ENCODE measurements at places on chromosomes 1 and 21. TPM values are rescaled to one million over a fixed set of nuclear protein-coding genes. Genes with fewer than 3 reads are reported as not detected.

CD52 gene
- polyA plus RNA-seq: 1.6 TPM

GRCh38 chr21:41507521-41508414 lies at the start of gene TMPRSS2:
Gene TMPRSS2 (minus strand): TSS chr21:41508158. CDS start chr21:41498133, 10,025 bp downstream.
- H3K36me3 ChIP-seq: no peaks in the 10 kb centered on the region
- H3K27ac ChIP-seq: no peak within 1 kb of the TSS
- DNase-seq: no peak
- H3K27me3 ChIP-seq: peaks cover 61% of the 10 kb centered on the region

DNA sequence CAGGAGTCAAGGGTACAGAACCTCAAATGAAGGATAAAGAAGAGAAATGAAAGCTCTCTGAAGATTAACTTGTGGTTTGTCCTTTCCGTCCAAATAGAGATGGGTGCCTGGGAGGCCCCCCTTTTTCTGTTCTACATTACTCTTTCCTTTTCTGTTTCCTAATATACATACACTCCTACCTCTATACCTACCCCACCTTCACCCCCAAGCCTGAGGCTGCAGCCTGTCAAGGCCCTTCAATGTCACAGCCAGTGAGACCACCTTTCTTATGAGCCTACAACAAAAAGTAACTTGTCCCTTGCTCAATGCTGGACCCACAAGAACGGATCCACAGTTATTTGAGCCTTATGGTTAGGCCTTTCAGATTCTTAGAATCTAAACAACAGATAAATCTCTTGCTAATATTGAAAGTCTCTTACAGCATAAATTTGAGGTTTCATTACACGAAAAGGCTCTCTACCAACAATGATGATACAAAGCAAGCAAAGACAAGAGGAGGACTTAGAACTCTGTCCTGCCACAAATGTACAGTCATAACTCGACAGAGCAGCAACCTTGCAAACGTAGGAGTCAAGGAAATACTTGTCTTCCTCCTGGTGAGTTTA lies 4.1 kb upstream of the TRAF3IP3 start:
- 0 out of 2 replicates have a peak, but pooled peaks cover 3% of the 10 kb centered on the region for H3K27me3 ChIP-seq
- H3K4me3 ChIP-seq: no peak overlapping the region
- H3K36me3 ChIP-seq: no peaks in the 10 kb centered on the region

DNA sequence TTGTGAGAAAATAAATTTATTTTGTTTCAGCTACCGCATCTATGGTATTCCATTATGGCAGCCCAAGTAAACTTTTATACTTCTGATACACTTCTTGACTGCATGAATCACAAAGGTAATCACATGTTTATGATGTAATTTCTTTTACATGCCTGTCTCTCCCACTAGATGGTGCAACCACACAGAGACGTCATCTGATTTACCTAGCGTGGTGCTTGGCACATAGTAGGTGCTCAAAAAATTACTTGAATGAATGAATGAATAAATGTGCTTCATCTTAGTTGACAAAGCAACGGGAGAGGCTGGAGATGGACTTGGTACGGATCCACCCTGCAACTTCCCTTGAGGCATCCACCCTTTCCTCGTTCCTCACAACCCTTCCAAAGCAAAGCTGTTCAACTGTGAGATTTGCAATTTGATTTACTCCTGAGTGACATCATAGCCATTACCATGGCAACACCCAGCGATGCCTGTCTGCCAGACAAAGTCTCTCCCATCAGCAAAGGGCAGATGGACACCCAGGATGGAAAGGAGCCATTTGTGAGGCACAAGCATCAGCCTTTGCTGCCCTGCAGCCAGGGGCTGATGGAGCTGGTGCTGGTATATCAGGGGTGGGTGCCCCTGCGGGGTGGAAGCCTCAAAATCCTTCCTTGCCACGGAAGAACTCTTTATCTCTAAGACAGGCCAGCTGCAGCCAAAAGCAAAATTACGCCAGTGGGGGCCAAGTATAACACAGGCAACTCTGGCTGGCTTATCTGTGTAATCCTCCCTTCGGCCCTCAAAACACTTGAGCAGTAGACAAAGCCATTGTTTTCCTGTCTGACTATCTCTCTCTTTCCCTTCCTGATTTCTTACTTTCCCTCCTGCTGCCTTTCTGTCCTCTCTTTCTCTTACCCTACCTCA lies 18.9 kb upstream of the VWA5B1 start:
- H3K27ac ChIP-seq: no peak overlapping the region
- H3K4me3 ChIP-seq: no peak overlapping the region
- H3K4me1 ChIP-seq: peaks cover 2% of the 10 kb centered on the region
- H3K36me3 ChIP-seq: no peaks in the 10 kb centered on the region

DNA sequence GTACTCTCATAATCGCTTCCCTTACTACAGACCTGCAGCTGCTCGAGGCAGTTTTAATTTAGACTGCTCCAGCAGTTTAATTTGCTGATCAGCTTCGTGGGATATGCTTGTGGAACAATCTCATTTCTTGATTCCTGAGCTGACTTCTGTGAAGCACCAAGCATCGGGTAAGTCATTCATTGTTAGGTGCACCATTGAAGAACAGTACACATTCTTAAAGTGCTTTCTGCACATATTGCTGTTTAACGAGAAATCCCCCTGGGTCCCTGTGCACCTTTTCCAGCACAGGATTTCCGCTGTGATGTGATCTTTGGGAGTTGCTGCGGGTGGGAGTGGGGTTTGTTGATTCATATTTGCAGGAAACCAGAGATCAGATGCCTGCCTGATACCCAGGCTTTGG lies 9.1 kb downstream of the GALNT2 start:
- H3K36me3 ChIP-seq: peaks cover 6% of the 10 kb centered on the region
- no peak overlapping the region for H3K4me3 ChIP-seq
- H3K27ac ChIP-seq: no peak overlapping the region
- H3K4me1 ChIP-seq: peaks cover 37% of the 10 kb centered on the region
- DNase-seq: no peak

DNA sequence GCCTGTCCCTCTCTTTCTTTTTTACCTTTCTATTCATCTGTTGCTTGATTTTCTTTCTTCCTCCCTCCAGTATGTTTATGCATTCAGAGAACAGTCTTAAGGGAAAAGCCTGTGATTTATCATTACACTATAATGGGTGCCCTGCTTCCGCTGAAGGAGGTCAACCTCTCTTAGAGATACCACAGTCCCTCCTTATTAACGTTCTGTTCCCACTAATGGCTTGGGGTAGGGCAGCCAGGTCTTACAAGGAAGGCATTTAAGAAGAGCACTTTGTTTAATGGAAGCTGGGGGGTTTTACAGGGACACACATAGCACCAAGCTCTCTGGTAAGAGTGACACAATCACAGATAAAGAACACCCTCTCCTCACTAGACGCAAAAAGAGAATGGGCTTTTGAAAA lies 523.5 kb downstream of the NUF2 start:
- no peak for DNase-seq
- no peaks in the 10 kb centered on the region for H3K4me1 ChIP-seq
- no peaks in the 10 kb centered on the region for H3K27me3 ChIP-seq
- no peak overlapping the region for H3K4me3 ChIP-seq

GRCh38 chr1:210371916-210372315 lies 43.2 kb downstream of the HHAT start:
- no peak overlapping the region for H3K27ac ChIP-seq
- H3K4me1 ChIP-seq: peaks cover 11% of the 10 kb centered on the region
- no peak overlapping the region for H3K4me3 ChIP-seq
- DNase-seq: no peak
- no peaks in the 10 kb centered on the region for H3K36me3 ChIP-seq
- H3K27me3 ChIP-seq: 0 out of 2 replicates have a peak, but pooled peaks cover 2% of the 10 kb centered on the region

SAMD11 gene
- polyA plus RNA-seq: 31.9 TPM

DNA sequence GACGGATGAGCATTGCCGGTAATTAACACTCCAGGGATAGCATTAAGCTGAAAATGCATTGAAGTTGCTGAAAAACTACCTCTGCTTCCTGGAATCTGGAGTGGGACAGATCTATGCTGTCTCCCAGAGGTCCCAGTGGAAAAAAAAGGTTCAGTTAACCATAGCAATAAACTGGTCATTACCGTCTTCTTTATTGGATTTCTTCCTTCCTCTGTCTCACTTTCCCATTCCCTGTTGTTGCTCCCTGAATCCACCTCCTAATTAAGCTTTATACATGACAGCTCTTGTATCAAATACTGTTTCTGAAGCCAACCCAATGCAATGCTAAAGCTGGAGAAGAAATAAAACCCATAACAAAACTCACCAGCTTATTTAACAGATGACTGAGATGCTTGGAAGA lies 1805.9 kb downstream of the NCAM2 start:
- no peaks in the 10 kb centered on the region for H3K36me3 ChIP-seq
- H3K4me1 ChIP-seq: no peaks in the 10 kb centered on the region
- H3K27ac ChIP-seq: no peak overlapping the region
- H3K4me3 ChIP-seq: no peak overlapping the region

- no peaks in the 10 kb centered on the region for H3K27me3 ChIP-seq
- no peak overlapping the region for H3K4me3 ChIP-seq
- H3K36me3 ChIP-seq: no peaks in the 10 kb centered on the region
- no peak for DNase-seq
Measured at GRCh38 chr1:115648717-115649691, 7.2 kb downstream of the VANGL1 start.

GRCh38 chr1:209748620-209749019 lies 7.2 kb upstream of the TRAF3IP3 start:
- H3K27ac ChIP-seq: no peak overlapping the region
- no peak for DNase-seq
- H3K36me3 ChIP-seq: no peaks in the 10 kb centered on the region
- H3K4me1 ChIP-seq: no peaks in the 10 kb centered on the region
- 0 out of 2 replicates have a peak, but pooled peaks cover 1% of the 10 kb centered on the region for H3K27me3 ChIP-seq
- no peak overlapping the region for H3K4me3 ChIP-seq

GRCh38 chr1:156616463-156616862 lies 2.8 kb upstream of the HAPLN2 start:
- peaks cover 62% of the 10 kb centered on the region for H3K27me3 ChIP-seq
- no peaks in the 10 kb centered on the region for H3K36me3 ChIP-seq
- peak; percentile 45 for DNase-seq
- H3K4me1 ChIP-seq: peaks cover 4% of the 10 kb centered on the region
- no peak overlapping the region for H3K27ac ChIP-seq

DNA sequence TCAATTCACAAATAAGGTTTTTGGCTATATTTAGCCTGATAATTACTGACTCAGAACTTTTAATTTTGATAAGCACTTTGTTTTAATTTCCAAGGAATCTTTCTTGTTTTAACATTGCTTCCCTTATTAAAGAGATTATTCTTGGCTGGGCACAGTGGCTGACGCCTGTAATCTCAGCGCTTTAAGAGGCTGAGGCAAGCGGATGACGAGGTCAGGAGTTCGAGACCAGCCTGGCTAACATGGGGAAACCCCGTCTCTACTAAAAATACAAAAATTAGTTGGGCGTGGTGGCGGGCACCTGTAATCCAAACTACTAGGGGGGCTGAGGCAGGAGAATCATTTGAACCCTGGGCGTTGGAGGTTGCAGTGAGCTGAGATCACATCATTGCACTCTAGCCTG lies 13.8 kb downstream of the ALG14 start:
- no peaks in the 10 kb centered on the region for H3K36me3 ChIP-seq
- no peak overlapping the region for H3K4me3 ChIP-seq
- H3K27ac ChIP-seq: no peak overlapping the region
- no peaks in the 10 kb centered on the region for H3K4me1 ChIP-seq

DNA sequence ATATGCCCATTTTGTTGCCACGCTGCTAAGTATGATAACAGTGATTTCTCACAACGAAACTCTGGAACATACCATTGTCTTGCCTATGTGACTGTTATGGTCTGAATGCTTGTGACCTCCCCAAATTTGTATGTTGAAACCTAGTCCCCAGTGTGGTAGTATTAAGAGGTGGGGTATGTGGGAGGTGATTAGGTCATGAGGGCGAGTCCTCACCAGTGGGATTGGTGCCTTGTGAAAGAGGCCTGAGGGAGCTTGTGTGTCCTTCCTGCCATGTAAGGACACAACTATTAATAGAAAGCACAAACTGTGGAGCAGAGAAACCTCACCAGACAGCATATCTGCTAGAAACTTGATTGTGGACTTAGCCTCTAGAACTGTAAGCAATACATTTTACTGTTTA lies 84.6 kb downstream of the SELENOF start:
- H3K4me3 ChIP-seq: no peak overlapping the region
- peaks cover 3% of the 10 kb centered on the region for H3K4me1 ChIP-seq
- H3K27me3 ChIP-seq: peaks cover 4% of the 10 kb centered on the region
- H3K36me3 ChIP-seq: no peaks in the 10 kb centered on the region
- DNase-seq: no peak

GRCh38 chr1:8693107-8693506 lies 124.3 kb downstream of the RERE start:
- H3K36me3 ChIP-seq: no peaks in the 10 kb centered on the region
- DNase-seq: no peak
- H3K4me1 ChIP-seq: peaks cover 5% of the 10 kb centered on the region
- H3K4me3 ChIP-seq: no peak overlapping the region

Measured in IMR-90 (cell line).